ENCODE measurements at places on chromosomes 7 and 10. TPM values are rescaled to one million over a fixed set of nuclear protein-coding genes. Genes with fewer than 3 reads are reported as not detected.

GRCh38 chr7:158443014-158443687, 144.5 kb downstream of the PTPRN2 start:
- DNase-seq: no peak

DNA sequence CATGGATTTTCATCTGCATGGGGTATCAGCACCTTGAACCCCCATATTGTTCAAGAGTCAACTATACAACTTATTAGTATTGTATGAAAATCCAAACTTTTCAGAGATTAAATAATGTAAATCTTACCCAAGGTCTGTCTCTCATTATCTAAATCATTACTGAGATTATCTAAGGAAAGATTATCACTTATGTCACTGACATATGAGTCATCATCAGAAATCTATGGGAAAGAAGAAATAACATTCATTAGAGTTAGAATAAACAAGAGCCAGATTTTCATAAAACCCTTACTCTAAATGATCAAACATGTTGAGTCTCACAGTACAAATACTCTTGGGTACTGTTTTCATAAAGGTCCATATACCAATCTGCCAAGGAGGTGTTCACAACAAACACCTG, 83.3 kb upstream of the GSDME start:
- DNase-seq: no peak

DNA sequence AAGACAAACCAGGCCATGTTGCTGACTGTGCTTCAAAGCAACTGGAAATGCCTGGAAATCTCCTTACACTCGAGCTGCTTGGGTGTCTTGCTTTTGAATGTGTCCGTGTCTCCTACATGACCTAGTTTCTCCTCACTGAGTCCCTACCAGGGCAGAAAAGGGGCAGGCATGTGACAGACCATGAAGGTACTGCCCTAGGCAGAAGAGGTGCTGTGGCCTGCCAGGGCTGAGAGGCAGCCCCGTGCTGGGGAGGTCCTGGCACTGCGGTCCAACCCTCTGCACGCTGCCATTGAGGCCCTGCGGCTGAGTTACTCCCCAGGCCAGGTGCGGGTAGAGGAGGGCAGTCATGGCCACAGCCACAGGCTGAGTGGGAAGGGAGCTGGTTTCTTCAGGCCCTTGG, 159.3 kb downstream of the LYZL1 start:
- DNase-seq: no peak

DNA sequence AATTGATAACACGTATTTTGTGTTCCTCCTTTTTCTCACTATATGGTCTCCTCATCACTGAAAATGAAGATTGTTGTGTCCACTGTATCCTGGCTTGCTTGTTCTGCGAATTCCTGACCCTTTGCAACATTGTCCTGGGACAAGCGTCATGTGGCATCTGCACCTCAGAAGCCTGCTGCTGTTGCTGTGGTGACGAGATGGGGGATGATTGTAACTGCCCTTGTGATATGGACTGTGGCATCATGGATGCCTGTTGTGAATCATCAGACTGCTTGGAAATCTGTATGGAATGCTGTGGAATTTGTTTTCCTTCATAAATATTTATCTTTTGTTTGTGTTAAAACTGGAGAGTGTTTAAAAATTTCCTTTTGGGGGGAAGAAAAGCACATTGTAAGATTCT, 93.7 kb downstream of the MDFIC start:
- no peak for DNase-seq

DNA sequence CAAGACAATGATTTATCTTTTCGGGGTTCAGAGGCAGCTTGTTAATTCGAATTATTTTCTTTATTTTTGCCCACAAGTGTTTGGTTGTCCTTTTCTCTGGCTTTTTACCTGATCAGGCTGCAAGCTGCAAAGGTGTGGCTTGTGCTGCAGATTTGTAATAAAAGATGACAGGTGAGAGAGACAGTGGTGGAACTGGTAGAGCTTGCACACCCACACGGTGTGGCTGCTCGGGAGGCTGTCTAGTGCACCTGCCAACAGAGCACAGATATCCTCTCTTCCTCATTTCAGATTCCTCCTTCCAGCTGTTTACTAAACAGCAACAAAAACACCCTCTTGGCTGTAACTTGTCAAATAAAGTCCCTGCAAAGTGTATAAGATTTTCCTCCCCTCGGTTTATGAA, 9.2 kb downstream of the GJD4 start:
- DNase-seq: no peak

DNA sequence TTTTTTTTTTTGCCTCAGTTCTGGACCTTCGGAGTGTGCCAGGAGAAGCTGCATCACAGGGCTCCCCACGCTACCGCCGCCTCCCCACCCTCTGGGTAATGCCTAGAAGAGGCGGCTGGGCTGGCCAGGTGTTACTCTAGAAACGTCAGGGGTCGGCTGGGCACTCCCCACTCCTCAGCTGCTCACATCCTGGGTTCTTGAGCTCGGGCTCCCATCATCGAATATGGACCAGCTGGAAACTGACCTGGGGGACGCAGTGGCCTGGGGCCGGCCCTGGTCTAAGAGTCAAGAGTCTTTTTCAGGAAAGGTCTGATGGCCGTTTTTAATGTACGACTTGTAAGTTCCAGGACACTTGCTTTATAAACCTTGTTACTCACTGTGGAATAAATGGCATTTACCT, 326.5 kb downstream of the WDR37 start:
- no peak for DNase-seq

DNA sequence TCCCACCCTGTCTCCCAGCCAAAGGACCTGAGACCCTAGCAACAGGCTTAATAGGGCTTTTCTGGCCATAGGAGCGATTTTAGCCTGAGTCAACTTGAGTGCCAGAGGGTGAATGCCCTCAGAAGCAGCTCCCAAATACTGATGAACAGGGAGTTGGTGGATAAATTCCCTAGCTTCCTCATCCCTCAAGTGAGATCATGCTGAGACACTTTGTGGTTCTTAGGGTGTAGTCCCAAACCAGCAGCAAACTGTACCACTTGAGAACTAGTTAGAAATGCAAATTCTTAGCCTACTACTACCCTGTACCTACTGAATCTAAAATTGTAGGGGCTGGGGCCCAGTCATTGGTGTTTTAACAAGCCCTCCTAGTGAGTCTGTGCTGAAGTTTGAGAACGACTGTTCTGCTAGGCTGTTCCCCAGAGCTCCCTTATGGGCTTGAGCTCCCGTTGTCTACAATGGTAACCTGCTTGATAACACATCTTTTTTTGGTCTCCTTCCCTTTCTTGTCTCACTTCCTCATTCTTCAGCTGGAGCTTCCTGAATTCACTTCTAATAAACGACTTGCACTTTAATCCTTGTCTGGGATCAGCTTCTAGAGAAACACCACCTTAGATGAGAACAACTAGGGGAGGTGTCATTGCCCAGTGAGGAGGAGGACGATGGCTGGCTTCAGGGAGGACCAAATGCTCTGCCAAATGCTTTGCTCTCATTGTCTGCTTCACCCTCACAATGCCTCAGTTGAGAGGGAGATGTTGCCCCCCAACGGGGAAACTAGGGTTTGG, 18.2 kb upstream of the CDH23 start:
- DNase-seq: no peak

DNA sequence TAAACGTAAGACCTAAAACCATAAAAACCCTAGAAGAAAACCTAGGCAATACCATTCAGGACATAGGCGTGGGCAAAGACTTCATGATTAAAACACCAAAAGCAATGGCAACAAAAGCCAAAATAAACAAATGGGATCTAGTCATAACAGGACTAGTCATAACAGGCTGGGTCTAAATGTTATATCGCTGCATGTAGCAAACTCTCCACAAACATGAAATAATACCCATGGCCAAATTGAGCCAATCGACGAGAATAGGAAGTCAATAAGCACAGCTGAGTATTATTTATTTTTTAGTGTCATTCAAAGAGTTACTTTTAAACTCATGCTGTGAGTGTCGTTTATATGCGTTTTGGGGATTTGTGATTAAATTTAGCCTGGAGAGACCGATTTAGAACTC, 225.1 kb downstream of the TFEC start:
- no peak for DNase-seq

DNA sequence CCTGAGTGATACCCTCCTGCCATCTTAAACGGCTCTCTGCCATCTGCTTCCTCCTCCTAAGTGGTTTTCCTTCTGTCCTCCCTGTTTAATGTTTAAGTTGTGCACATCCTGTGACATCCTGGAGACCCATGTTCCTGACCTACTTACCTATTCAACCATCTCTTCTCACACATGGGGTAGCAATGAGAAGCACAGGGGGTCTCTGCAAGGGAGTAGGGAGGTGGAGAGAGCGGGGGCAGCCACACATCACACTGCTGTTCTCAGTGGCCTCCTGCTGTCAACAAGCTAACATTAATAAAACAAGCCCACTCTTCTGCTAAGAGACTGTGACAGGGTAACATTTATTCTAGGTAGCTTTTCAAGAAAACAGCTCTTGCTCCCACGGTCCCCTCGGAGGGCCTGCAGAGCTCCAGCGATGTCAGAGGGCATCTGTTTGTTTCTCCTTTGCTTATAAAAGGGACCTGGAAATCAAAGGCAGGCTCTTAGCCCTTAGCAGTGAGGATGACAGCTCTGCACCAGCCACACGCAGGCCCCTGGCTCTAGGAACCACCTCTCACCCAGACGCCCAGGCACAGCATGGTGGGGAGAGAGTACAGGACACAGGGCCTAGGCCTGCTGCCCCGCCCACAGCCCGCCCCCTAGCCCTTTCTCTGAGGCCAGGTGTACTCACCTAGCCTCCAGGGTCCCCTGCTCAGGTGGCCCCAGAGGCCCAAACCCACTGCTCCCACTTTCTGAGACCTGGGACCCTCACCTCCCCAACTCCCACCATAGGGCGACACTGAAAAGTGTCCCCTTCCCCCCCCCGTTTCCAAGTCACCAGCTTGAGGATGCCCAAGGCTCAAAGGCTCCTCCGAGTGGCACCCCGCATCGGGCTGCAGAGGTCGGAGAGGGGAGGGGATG, 943 bp upstream of the SLC18A2 start:
- DNase-seq: no peak

MCM10 gene
- total RNA-seq: 0.83 TPM
